T-helper 17 cell (primary cell): ENCODE measurements at places on chromosomes 2 and 18.
A peak's percentile ranks its signal among the peaks of the same experiment; 100 is the strongest.

DNA sequence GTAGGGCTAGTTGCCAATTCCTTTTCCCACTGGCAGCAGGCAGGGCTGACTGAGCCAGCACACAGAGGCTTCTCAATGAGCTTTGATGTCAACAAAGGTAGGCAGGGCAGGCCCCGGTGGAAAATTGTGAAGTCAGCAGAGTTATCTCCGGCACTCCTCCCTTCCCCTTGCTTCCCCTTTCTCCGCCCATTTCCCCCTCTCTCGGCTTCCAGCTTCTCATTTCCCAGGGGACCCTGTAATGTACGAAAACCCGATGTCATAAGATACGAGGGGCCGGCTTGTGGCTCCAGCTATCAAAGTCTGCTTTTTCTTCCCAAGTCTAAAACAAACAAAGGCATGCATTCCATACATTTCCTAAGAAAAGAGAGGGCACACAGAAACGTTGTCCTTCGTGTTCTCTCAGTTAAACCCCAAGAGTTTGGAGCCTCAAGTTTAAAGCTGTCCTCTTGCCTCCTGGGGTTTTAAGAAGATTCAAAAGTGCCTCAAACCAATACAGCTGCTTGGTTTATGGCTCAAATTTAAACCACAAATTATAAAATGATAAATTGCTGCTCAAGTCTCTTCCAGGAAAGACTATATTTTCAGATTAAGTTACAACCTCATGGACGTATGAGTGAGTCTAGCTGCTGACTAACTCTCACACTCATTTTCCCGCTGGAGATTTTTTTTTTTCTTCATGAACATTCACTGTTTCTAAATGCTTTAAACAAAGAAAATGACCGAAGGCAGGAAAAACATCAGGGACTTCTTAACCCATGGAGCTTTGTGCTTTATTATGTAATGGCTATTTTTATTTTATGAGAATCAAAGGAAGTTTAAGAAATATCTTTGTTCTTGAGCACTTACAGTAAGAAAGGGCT is 27.2 kb upstream of the EML4 start:
- DNase-seq: no peak

DNA sequence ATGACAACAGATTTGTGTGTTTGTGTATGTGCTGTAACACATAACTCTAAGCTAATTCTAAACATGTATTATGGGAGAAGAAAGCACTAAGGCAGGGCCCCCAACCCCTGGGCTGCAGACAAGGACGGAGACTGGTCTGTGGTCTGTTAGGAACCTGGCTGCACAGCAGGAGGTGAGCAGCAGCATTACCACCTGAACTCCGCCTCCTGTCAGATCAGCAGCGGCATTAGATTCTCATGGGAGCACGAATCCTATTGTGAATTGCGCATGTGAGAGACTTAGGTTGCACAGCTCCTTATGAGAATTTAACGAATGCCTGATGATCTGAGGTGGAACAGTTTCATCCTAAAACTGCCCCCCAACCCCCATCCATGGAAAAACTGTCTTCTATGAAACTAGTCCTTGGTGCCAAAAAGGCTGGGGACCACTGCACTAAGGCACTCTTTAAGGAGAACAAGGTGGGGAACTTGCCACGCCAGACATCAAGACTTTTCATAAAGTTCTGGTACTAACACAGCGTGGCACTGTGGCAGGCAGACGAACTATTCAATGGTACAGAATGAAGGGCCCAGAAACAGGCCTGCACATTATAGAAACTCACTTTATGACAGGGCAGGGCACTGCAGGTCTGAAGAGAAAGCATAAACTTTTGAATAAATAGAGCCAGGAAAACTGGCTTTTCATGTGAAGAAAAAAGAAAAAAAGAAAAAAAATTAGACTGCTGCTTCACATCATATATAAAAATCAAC is 14.0 kb downstream of the REEP1 start:
- no peak for DNase-seq

DNA sequence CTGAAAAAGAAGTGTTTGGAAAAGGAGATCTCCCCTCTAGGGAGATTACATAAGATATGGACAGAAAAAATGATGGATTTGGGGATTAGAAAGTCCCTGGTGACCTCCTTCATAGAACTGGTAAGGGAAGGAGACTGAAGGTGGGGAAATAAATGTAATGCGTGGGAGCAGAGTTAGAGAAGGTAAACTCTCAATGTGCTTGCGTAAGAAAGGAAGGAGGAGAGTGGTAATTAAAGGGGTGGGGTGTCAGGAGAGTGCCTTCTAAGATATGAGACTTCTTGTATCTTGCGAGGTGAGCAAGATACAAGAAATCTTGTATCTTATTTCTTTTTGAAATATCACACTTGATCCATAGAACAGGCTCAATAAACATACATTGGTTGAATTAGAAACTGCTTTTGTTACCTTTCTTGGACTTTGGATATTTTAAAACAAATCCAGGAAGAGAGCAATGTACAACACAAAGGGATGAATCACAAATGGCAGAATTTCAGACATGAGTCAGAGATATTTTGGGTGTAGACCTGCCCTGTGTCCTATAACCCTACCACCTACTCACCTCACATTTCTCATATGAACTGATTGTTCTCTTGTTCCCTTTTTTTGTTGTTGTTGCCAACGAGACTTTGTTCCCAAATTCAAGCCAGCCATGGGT is 342.4 kb downstream of the INSIG2 start:
- DNase-seq: no peak

- DNase-seq: no peak
Measured at GRCh38 chr2:233240897-233241296, 10.6 kb upstream of the ATG16L1 start.

DNA sequence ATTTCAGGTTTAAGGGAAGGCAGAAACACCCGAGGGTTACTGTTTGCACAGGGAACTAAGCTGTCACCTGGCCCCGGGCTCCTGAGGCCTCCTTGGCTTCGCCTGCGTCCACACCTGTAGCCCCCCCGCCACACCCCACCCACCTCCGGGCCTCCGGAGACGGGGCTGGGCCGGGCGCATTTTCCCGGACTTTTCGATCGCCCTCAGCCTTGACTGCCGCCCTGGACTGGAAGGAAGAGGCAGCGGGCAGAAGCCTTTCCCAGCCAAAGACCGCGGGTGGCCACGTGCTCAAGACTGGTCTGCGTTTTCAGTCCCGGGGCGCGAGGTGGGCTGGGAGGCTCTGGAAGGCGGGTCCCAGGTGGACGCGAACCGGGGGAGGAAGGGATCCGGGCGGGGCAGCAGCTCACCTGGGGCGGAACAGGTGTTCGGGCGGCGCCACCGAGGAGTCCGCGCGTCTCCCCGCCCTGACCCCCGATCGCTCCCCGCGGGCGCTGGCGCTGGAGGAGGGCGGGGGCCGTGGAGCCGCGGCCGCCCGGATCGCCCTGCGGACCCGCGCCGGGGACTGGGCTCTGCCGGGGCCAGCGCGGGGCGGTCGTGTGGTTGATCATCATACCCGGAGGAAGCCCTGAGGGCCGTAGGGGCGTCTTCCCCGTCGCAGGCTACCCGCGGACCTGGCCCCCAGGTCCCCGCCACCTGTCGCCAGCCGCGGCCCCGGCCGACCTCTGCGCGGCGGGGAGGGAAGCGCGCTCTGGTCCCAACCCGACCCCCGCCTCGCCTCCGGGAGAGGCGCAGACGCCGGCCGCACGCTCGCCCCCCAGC is 3.2 kb downstream of the ID2 start:
- DNase-seq: peak; percentile 29

GRCh38 chr18:38198526-38198925 is 632.9 kb upstream of the CELF4 start:
- no peak for DNase-seq

GRCh38 chr2:7348761-7349160 is 431.5 kb downstream of the RNF144A start:
- DNase-seq: no peak

DNA sequence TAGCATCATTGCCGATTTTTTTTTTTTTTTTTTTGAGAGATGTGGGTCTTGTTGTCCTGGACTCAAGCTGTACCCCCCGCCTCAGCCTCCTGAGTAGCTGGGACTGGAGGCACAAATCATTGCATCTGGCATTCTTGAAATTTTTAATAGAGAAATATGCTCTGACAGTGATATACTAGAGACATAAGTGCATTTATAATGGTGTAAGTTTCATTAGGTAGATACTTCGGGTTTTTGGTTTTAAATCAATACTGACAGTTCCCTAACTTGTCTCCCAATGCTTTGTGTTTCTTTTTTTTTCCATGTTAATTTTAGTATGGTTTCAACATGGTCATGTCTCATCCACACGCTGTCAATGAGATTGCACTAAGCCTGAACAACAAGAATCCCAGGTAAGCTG is 138.7 kb downstream of the PRPF40A start:
- DNase-seq: no peak

DNA sequence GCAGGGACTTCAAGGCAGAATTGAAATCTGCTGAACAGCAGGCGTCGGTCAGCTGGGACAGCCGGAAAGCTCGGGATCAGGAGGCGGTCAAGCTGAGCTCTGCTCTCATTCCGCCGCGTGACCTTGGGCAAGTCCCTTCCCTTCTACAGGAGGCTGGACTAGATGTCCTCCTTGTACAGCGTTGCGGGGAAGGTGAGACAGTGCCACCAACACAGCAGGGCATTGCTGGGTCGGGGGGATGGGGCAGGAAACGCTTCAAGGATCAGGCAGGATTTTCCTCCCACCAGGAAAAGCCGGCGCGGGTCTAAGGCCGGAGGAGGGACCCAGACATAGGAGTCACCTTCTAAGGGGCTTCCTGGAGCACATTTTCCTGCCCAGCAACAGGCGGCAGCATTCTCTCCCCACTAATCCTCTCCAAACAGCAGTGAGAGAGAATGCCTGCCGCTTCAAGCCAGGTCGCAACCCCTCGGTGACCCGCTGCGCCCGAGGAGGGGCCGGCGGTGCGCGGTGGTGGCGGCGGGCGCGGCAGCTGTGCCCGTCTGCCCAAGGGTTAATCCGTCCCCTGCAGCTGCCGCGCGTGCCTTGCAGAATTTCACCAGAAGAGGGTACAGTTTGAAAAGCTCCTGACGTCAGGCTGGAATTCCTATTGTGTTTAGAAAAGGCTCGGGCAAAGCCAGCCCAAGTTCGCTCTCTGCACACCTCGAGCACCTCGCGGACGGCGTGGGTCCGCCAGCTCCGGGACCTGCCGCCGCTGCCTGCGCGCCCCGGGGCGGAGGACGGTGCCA is at the start of gene KCNF1:
TSS of gene KCNF1 (plus strand) at position 644 of the 785 bp plus-strand sequence. CDS start 493 bp downstream, outside the sequence.
- DNase-seq: no peak

DNA sequence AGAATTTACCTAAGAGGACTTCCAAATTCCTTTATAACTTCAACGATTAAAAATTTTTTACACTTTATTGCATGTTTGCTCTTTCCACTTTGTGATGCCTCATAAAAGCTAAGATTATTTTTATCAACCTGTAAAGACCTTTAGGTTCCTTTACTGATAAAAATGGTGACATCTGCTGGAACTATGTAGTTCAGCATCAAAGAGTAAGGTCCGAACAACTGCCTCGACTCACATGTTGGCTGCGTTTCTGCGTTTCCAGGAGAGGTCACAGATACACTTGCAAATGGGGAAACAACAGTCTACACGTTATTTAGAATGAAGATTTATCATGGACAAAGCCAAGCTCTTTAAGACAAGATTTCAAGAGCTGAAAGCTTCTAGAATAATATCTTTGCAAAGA is 18.8 kb upstream of the TMX3 start:
- DNase-seq: no peak

GRCh38 chr2:190718652-190719526 is 70.0 kb downstream of the NAB1 start:
- DNase-seq: no peak

GRCh38 chr2:238103465-238104225 is 3.5 kb downstream of the ESPNL start:
- DNase-seq: no peak

DNA sequence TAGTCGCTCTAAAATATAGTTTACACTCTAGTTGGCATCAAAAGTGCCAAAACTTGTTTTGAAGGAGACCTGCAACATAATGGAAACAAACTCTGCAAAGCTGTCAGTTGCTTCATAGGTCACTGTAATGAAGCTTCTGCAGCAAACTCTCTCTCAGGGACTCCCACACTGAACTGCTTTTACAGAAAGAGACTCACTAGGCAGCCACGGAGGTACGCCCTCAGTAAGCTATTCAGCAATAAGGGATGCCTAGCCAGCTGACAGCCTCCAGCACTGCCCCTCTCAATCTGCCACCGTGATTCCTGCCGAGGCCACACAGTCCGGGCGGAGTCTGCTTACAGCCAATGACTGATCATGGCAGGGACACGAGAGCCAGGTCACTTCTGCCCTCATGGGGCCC is 51.1 kb downstream of the COLEC12 start:
- no peak for DNase-seq

DNA sequence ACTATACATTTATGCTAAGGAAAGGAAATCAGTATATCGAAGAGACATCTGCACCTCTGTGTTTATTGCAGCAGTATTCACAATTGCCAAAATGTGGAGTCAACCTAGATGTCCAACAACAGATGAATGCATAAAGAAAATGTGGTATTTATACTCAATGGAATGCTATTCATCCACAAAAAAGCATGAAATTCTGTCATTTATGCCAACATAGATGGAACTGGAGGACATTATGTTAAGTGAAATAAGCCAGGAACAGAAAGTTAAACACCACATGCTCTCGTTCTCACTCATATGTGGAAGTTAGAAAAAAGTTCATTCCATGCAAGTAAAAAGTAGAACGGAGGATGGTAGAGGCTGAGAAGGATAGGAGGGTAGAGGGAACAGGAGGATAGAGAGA is 59.5 kb downstream of the TWSG1 start:
- no peak for DNase-seq

DNA sequence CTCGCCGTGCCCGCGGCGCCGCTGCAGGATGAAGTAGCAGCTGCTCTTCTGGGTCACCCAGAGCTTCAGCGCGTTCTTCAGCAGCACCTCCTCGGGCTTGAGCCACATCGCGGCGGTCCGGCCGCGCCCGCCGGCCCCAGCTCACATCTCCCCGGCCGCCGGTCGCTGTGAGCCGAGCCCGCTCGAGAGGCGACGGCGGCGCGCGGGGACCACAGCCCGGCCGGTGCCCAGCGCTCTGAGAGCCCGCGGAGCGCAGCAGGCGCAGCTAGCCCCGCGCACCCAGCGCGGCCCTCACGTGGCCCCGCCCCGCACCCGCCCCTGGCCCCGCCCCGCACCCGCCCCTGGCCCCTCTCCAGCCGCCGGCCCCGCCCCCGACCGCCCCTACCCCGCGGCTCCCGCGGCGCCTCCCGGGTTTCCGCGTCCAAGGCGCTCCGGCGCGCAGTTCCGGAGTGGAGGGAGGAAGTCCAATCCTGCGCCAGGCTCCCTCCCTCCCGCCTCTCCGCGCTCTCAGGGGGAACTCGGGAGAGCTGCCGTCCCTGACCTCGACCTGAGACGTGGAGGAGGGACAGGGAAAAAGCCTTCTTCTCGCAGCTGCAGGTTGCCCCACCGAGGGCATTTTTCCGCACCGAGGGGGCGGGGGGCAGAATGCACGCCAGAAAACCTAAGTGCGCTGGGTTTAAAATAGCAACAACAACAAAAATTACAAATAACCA is at the start of gene TBC1D8:
TSS of gene TBC1D8 (minus strand) at position 237 of the 713 bp plus-strand sequence. CDS start at position 108, 129 bp downstream.
- DNase-seq: peak; percentile 27

DNA sequence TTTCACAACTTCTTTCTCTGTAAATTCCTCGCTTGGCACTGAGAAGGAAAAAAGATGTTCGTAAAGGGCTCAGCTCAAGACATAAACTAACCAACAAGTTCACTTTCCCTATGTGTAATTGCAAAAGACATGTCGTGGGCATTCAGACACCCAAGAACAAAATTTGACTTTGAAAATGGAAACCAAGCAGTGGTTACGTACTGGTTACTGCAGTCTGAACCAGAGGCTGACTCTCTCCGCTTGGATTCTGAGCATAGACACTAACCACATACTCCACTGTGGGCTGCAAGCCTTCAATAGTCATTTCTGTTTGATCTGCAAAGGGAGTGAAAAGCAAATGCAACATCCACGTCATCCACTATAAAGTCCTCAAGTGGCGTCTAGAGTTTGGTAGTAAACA is 53.9 kb downstream of the FN1 start:
- no peak for DNase-seq

- no peak for DNase-seq
Measured at GRCh38 chr2:157221394-157221988, 36.0 kb upstream of the GALNT5 start.
